Body of pancreas (tissue), 4 donors: ENCODE measurements at places on chromosomes 11 and 22. TPM values are rescaled to one million over a fixed set of nuclear protein-coding genes. Genes with fewer than 3 reads are reported as not detected.

Gene CYB561A3
- 31.3 TPM for total RNA-seq

- no peak for DNase-seq
Measured at GRCh38 chr11:134008634-134009071, 51.9 kb upstream of the IGSF9B start.

DNA sequence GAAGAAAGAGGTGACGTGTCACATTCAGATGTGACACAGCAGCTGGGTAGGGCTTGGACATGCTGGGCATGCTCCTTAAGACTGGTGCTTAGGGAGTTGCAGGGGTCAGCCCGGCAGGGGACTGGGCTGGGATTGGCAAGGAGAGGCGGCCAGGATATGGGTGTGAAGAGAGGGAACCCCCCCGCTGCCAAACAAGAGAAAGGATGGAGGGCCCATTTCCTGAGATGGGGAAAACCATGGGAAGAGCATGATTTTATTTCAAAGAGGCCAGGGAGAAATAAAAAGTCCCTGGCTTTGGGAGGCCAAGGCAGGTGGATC, 5.3 kb downstream of the ATF4 start:
- DNase-seq, result no peak

Gene SIAE
- 9.6 TPM for total RNA-seq

- no peak for DNase-seq
Measured at GRCh38 chr11:128929468-128929867, 13.2 kb downstream of the TP53AIP1 start.

Gene OR5L2
- total RNA-seq, result not detected

GRCh38 chr11:72441752-72442207, 7.4 kb upstream of the CLPB start:
- DNase-seq, result no peak

DNA sequence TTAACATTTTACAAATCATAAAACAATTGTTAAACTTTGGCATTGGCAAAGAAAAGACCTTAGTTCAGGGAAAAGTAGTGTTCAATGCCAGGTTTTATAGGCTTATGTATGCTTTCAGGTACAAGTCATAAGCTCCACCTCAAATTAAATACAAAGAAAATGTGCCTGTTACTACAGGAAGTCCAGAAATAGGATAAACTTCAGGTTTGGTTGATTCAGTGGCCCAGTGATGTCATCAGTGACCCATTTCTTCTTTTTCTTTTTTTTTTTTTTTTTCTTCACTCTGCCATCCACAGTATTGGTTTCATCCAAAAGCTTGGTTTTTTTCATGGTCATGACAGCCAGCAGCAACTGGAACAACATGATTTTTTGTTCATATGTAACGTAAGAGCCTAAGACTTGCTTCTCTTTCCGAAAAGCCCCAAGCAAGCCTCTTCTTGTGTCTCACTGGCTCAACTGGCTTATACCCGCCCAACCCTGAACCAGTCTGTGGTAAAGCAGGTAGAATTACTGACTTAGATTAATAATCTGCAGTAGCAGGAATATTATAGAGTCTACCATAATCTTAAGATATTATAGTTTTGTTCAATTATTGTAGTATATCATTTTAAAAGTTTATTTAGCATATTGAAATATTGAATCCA, 46.2 kb downstream of the TTC17 start:
- DNase-seq, result no peak

DNA sequence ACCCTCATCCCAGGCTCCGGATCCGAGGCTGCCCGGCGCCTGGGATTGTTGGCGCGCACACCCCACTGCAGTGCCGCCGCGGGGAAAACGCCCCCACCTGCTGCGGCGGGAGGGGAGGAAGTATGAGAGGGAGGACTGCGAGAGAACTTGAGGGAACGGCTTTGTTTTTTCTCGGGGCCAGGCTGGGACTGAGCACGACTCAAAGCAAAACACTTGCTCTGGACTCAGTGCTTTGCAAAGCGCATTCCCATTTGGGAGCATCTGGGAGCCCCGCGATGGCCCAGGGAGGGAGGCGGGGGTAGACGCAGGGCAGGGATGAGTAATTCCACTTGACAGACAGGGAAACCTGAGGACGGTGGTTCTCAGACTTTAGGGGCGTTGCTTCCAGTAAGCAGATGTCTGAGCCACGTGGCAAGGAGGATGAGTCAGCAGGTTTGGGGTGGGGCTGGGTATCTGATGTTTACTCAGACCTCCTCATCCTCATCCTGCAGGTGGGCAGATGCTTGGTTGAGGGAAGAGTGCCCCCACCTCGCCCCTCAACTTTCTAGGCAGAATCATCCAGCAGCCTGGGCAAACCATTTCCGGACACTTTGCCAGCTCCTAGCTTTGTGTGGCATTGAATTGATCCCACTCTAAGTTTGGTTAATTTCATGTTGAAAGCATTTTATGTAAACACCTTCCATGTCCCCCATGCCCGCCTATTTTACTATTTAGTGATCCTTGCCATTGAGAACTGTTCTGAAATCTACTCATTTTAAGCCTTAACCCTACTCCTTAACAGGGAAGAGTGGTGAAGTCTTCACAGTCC, 1.5 kb downstream of the MIAT start:
- DNase-seq, result peak; percentile 44

GRCh38 chr11:93861808-93862207, 11.4 kb upstream of the VSTM5 start:
- no peak for DNase-seq

DNA sequence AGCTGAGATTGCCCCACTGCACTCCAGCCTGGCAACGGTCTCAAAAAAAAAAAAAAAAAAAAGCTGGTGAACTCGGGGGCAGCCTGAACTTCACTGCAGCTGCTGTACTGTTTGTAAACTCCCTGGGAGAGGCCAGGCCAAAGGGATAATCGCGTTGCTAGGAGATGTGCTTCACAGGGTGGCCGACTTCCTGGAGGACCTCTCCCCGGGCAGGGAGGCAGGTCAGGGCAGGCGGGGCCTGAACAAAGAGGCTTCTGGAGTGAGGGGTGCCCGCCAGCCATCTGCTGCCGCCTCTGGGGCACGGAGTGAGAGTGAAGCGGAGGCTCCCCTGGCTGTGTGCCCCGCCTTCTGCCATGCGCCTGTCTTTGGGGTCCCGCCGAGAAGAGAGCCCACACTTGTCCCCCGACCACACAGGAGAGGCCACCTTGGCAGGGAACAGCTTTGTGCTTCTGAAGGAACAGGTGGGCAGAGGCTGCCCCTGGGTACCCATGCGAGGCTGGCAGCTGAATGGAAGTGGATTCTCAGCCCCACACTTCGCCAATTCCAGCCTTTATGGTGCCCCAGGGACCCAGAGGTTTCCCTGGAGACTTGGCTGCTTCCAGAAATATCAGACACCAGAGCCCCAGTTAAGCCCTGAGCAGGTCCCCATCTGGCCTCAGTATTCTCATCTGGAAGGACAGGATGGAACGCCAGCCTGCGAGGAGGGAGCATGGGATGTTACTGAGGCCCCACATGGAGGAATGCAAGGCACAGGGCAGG, 29.6 kb downstream of the TMEM184B start:
- DNase-seq, result peak; percentile 63

Gene INPP5J
- total RNA-seq, result 17.8 TPM
